ENCODE measurements at places on chromosomes 1 and 21.

DNA sequence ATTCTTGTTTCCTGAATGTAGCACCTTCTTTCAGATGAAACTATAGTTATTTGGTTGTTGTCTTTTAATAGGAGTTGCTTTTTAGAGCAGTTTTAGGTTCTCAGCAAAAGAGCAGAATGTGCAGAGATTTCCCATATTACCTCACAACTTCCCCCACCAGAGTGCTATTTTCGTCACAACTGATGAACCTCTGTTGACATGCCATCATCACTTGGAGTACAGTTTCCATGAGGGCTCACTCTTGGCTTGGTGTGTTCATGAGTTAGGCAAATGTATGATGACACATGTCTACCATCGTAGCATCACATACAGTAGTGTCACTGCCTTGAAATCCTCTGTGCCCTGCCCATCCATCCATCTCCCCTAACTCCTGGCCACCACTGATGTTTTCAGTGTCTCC is 3.7 kb downstream of the IBA57 start:
- no peak for DNase-seq

DNA sequence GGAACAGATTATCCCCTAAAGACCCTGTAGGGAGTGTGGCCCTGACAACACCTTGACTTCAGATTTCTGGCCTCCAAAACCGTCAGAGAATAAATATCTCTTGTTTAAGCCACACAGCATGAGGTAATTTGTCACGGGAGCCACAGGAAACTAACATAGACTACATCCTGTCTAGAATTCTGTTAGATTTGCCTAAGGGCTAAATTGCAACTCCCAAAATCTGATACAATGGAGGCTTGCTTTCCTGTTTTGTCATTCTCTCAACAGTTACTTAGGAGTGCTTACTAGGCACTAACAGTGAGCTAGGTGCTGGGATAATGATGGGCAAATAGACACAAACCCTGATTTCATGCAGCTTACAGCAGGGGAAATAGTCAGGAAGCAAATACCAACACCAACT is 141.6 kb downstream of the MIS18A start:
- no peak for DNase-seq

- no peak for DNase-seq
Measured at GRCh38 chr1:233873666-233874065, 30.8 kb upstream of the SLC35F3 start.

GRCh38 chr1:117372863-117373412 is 5.7 kb downstream of the MAN1A2 start:
- DNase-seq: no peak

- no peak for DNase-seq
Measured at GRCh38 chr1:74323937-74324473, 88.8 kb downstream of the TNNI3K start.
